ENCODE measurements at places on chromosomes 13 and 19.

- no peak for DNase-seq
Measured at GRCh38 chr13:35930665-35931631, 200.2 kb downstream of the DCLK1 start.

DNA sequence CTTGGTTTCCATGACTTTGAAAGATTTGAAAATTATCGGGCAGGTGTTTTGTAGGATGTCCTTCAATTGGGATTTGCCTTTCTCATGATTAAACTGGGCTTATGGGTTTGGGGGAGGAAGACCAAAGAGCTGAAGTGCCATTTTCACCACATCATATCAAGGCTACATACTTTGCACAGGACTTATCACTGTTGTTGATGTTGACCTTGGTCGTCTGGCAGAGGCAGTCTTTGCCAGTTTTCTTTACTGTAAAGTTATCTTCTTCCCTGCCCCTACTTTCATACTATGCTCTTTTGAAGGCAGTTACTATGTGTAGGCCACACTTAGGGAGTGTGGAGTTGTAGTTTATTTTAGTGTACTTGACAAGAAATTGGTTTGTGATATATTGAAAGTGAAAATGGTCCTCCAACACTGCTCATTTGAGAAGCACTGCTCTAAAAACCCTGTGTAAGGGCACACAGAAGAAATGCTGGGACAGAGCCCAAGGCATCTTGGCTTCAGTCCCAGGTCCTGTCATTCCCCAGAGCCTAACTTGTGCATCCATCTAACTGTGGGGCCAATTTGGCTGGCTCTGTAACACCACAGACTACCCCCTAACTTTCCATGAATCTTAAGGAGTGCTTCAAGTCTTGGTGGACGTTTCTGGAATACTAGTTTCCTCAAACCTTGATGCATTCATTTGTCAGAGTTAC is 384.9 kb downstream of the KCNRG start:
- DNase-seq, result no peak

- DNase-seq, result no peak
Measured at GRCh38 chr13:28093881-28094280, 6.5 kb downstream of the FLT3 start.

DNA sequence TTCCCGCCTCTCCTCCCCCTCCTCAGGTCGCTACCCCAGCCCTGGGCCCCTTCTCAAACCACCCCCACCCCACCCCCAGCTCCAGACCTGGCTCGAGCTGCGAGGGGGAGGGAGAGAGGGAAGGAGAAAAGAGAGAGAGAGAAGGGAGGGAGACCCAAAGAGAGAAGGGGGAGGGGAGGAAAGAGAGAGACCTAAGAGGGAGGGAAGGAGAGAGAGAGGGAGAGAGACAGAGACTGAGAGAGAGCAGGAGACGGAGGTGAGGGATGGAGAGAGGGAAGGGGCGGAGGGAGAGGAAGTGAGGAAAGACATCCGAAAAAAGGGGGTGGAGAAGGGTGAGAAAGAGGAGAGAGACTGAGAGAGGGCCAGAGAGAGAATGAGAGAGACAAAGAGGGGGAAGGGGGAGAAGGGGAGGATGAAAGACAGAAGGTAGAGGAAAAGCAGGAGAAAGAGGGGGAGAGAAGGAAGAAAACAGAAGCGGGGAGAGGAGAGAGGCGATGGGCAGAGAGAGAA is 2.0 kb upstream of the SPACA6 start:
- DNase-seq, result peak; percentile 60

DNA sequence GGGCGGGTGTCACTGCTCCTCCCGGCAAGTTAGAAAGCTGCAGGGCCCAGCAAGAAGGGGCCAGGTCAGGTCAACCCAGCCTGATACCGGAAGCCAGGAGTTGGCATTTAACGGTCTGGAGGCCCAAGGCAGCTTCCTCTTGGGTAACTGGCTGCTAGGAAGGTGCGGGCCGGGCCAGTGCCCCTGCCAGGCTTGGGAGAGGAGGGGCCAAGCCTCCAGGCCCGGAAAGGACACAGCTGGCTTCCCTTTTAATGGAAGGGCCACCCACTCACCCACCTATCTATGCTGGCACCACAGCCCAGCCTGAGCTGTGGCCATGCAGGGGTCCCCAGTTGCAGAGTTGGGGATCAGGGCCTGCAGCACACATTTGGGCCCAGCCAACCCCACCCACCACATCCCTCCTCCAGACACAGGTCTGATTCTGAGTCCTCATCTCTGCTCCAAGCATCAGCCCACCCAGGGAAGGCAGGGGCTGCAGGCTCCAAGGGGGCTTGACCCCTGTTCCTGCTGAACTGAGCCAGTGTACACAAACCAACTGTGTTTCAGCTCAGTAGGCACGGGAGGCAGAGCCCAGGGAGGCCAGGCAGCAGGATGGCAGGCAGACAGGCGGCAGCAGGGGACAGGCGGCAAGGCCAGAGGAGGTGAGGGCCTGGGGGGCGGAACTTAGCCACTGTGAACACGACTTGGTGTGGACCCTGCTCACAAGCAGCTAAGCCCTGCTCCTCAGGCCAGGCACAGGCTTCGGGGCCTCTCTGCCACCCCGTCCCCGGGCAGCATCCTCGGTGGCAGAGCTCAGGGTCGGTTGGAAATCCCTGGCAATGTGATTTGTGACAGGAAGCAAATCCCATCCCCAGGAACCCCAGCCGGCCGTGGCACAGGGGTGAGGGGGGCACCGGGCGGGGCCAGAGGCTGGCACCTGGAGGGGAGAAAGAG is 40.8 kb downstream of the ZSWIM4 start:
- no peak for DNase-seq

- DNase-seq, result no peak
Measured at GRCh38 chr19:57771417-57771816, 1.9 kb downstream of the ZNF586 start.

DNA sequence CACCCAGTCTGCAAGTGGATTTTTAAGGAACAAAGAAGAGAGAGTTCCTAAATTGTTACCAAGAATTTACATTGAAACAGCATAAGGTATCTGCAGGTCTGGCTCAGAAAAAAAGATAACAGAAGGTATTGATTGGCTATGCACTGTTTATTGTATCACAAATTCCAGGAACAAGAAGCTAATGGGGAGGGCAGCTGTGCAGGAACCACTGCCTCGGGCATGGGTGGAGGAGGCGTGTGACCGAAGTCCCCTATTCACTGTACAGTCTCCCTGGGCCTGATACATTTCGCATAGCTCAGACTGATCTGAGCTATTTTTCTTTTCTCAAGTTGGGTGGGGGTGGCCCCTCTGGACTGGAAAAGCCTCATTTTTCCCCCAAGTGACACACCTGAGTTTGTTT is 11.7 kb downstream of the NECTIN2 start:
- no peak for DNase-seq

DNA sequence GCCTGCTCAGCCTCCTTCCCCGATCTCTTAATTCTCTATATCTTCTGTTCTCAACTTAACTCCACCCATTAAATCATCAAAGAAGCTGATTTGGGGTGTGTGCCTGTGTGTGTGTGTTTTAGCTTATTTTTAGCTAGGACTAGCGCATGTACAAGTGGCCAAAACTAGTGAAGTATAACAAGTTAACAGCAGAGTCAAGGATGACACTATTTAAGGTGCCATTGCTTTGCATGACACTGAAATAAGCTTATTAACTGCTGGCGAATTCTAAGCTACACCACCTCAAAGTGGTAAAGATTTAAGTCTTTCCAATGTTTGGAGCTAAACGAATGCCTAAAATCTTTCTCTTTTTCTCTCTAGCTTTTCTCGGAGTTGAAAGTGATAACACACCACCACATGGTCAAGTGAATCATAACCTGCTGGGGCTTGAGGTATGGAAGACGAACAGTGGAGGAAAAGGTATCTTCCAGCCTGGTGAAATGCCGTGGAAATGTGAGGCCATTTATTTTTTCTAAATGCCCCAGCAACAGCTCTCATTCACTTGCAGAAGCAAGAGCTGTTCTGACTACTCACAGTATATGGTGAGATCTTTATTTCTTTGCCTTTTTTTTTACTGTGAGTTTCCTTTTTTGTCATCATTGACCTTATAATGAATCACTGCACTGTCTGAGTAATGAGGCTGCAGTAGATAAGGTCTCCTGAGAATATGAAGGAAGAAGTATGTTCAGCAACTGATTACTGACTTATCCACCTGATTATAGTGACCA is 570.3 kb downstream of the PCDH9 start:
- no peak for DNase-seq

Data from T47D (cell line).